HS-5 (cell line): ENCODE measurements at places on chromosomes 2 and 18.

DNA sequence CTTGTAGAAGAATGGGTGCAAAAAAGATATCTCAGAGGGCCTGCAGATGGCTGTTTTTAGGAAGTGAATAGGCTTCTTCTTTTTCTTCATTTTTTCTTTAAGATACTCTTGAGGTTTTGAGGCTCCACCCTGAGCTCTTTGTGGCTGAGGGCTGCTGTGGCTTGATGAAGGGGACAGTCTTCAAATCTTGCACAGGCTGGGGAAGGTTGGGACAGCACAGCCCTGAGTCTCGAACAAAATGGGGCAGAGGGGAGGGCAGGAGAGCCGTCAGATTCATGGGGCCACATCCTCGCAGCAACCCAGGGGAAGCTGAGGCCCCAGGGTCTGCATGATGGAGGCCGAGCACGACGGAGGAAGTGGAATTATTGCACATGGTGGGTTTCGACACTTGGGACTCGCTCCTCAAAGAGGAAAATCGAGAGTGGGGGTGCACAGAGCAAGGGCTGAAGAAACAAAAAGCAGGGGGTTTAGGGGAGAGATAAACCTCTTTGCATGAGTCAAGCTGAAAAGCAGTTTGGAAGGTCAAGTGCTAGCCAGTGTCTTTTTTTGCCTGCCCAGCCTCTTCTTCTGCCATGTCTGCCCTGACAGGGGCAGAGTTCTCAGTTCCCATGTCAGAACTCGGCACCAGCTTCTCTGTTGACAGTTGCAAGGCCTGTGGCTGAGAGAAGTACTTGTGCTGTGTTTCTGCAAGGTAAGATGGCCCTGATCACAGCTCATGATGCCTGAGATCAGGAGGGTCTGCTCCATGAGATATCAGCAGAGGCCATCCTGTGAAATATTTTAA is 19.5 kb downstream of the INPP4A start:
- DNase-seq: no peak

- no peak for DNase-seq
These were observed 2.2 kb downstream of the IL1F10 start for GRCh38 chr2:113069676-113070605.

- DNase-seq: no peak
These were observed 7.2 kb upstream of the SNTG2 start for GRCh38 chr2:943461-943797.

DNA sequence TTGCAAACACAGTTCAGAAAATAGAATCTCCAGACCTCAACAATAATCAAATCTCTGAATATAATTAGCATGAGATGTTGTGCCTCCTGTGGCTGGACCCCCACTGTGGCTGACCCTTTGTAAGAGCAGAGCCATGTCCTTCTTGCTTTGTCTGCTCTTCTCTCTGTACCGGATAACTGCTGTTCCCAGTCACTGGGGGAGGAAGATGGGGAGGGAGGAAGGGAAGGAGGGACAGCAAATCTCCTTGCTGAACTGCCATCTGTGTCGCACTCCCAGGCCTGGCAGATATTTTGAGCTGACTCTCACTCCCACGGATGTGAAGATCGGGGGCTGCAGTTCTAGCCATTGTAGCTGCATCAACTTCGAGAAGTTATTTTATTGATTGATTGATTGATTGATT is 319.0 kb upstream of the CXCR4 start:
- no peak for DNase-seq

DNA sequence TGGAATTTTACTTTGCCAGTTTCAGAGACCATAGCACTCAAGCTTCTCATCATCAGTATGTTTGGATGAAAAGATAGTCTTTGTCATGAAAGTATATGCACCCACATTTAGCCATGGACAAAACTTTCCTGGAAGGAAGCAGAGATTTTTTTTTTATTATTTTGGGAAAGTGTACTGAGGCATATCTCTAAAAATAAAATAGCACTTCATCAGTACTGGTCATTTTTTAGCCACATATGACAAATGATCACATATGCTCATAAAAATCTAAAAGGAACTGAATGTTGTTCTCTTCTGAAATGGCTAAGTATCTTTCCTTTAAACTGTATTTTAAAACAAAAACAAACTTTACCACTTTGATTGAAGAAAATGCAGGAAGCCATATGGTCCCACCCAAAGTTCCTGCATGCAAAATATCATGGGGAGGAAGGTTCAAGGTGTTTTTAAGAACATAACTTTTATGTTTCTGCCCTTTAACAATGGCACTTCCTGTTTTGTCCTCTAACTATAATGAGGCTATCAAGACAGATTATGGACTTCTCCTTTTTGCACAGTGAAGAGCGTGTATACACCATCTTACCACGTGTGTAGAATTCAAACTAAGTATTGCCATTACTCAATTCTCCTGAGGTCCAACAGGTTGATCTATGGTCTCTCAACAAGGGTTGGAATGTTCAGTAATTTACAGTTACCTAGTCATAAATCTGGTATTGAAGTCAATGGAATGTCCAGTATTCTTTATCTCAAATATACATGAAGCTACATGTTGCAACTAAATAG is 77.1 kb upstream of the SLC39A10 start:
- no peak for DNase-seq

GRCh38 chr18:41320100-41320499 is 634.9 kb upstream of the PIK3C3 start:
- DNase-seq: no peak

DNA sequence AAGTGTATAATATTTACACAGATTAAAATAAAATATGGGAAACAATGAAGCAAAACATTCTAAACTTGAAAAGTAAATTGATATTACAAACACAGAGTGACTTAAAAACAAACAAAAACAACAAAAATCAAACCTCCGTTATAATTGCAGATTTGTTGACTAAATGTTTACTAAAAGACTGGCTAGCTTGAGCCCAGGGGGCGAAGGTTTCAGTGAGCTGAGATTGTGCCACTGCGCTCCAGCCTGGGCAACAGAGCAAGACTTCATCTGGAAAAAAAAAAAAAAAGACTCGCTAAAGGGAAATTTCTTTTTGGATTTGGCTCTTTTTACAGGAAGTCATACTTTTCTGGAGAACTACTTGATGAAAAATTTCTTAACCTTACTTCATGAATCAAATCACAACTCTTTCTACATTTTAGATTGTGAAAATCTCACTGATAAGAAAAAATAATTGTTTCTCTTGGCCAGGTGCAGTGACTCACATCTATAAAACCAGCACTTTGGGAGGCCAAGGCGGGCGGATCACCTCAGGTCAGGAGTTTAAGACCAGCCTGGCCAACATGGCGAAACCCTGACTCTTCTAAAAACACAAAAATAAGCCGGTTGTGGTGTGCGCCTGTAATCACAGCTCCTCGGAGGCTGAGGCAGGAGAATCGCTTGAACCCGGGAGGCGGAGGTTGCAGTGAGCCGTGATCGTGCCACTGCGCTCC is 9.7 kb downstream of the TFPI start:
- DNase-seq: no peak

GRCh38 chr2:16660114-16660513 is 5.5 kb downstream of the CYRIA start:
- no peak for DNase-seq

- DNase-seq: no peak
These were observed 125.4 kb downstream of the CELF4 start for GRCh38 chr18:37440206-37440605.

- DNase-seq: no peak
These were observed 80.6 kb upstream of the DOCK10 start for GRCh38 chr2:225122583-225123486.

GRCh38 chr2:109285244-109285651 is 156.2 kb downstream of the SH3RF3 start:
- DNase-seq: no peak

DNA sequence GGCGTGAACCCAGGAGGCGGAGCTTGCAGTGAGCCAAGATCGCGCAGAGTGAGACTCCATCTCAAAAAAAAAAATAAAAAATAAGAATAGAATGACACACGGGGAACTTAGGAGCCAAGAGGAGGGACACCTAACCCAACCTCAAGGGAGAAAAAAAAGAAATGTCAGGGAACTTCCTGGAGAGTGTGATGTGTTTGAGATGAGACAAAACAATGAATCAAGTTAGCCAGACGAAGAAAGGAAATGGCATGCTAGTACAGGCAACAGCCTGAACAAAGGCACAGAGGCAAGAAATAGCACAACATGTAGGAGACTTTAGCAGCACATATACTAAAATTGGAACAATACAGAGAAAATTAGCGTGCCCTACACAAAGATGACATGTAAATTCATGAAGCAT is 36.7 kb upstream of the PAPOLG start:
- DNase-seq: no peak

DNA sequence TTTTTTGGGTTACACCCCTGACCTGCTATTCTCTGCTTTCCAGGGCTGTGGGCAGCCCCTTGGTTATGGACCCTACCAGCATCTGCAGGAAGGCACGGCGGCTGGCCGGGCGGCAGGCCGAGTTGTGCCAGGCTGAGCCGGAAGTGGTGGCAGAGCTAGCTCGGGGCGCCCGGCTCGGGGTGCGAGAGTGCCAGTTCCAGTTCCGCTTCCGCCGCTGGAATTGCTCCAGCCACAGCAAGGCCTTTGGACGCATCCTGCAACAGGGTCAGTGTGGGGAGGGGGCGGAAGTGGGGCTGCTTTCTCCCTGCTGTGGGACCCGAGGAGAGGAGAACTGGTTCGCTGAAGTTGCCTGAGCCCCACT is 9.7 kb upstream of the WNT10A start:
- DNase-seq: no peak

DNA sequence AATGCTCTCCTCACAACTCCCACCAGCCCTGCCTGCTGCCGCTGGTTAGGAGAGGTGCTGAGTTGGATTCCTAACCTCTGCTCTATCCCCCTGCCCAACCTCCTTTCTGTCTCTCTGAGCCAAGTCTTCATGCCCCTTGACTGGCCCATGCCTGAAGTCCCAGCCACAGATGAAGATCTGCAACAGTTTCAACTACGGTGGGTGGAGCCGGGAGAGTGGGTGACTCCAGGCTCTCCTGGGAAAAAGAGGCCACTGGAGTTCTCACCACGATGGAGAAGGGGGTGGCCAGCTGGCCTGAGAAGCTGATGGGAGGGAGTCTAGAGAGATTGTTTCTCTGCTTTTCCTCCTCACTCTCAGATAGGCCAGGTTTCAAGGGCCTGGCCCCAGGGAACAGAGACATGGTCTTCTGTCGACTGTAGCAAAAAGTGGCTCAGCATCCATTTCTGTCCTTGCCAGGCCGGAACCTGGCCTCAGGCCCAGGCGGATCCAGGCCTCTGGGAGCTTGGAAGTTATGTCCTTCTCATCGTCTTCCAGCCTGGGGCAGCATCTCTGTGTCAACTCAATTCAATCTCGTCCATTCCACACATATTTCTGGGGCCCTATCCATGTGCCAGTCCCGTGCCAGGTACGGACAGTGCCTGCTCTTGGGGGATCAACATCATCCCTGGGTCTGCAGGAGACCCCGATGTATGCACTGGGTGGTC is 75.3 kb downstream of the INHBB start:
- DNase-seq: no peak

DNA sequence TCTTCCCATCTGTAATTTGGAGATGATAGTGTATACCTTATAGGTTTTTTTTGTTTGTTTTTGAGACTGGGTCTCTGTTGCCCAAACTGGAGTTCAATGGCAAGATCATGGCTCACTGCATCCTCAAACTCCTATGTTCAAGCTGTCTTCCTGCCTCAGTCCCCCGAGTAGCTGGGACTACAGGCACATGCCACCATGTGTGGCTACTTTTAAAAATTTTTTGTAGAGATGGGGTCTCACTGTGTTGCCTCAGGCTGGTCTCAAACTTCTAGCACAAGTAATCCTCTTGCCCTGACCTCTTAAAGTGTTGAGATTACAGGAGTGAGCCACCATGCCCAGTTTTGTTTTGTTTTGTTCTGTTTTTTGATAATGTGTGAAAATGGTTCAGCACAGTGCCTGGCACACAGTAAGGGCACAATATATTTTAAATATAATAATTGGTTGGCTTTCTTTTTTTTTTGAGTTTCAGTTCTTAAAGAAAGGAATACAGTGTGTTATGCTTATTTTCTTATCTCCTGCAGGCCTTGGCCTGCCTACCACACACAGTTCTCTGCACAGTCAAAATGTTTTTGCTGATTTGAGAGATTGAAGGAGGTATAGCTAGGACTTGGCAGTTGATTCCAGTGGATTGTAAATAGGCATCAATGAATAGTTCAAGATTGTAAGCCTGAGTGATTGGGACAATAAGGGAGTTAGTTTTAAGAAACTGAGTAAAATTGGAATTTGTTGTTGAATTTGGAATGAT is 6.1 kb downstream of the ACTR3 start:
- DNase-seq: no peak

GRCh38 chr2:26579025-26579722 is 62.0 kb downstream of the CIB4 start:
- DNase-seq: no peak

- no peak for DNase-seq
These were observed 87.0 kb upstream of the TMEM200C start for GRCh38 chr18:5982332-5982731.

- DNase-seq: no peak
These were observed 356.9 kb upstream of the RAB12 start for GRCh38 chr18:8252371-8252770.

GRCh38 chr2:31997653-31998052 is 13.2 kb downstream of the MEMO1 start:
- no peak for DNase-seq

- peak; percentile 44 for DNase-seq
These were observed 184.1 kb upstream of the RAB12 start for GRCh38 chr18:8424917-8425725.

DNA sequence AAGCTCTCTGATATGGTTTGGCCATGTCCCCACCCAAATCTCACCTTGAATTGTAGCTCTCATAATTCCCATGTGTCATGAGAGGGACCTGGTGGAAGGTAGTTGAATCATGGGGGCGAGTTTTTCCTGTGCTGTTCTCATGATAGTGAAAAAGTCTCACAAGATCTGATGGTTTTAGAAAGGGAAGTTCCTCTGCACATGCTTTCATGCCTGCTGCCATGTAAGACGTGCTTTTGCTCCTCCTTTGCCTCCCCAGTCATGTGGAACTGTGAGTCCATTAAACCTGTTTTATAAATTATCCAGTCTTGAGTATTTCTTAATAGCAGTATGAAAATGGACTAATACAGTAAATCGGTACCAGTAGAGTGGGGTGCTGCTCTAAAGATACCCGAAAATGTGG is 34.9 kb downstream of the LTBP1 start:
- no peak for DNase-seq

DNA sequence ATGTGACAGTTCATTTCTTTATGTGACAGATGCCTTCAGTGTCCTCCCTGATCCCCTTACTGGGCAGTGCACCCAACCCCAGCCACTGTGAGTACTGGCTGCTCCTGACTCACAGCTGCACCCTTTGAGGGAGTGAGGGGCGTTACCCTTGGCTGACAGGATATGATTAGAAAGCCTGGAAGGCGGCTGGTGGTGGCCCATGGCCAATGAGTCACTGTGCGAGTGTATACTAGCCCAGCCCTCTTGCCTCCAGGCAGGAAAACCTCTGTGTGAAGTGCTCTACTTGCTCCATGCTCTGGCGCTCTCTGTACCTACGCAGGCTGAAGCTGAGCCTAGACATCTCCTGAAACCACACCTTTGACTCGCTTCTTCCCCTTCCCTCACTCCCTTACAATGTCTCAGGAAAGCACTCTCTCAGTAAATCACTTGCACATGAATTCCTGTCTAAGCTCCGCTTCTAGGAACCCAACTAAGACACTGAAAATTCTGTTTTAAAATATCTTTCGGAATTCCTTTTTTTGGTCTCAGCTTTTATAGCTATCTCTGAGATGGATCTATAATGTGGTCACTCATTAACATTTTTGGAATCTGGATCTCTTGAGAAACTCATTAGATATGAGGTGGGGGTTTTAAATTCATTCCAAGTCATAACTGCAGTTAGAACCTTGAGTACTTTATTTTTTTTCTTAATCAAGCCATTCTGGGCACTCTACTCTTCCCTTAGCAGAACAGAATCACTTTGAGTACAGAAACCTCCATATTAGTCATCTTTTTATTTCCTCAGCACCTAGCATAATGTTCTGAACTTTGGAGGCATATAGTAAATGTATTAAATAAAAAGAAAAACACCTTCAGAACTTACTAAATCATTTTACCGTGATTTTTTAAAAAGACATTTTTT is 25.3 kb upstream of the STAM2 start:
- DNase-seq: peak; percentile 93
